Anterior cingulate cortex (tissue), 58 donors: ENCODE measurements at places on chromosomes 3 and 15.

- no peak for DNase-seq
These were observed 59.0 kb upstream of the ACKR4 start for GRCh38 chr3:132538072-132538471.

GRCh38 chr3:154029926-154030325 is 91.3 kb upstream of the ARHGEF26 start:
- no peak for DNase-seq

DNA sequence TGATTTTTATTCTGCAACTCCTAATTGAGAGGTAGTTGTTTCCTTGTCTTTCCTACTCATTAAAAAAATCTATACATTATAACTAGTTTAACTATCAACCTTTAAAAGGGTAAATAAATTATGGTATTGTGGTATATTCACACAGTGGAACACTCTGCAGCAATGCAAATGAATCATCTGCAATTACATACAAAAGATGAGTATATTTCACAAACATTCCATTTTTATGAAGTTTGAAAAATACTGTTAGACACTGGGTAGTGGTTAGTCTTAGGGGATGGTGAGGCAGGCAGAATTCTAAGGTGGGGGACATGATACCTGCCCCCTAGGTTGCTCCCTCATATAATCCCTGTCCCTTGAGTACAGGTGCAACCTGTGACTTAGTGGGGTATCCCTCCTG is 44.0 kb upstream of the MAGI1 start:
- no peak for DNase-seq

- DNase-seq: no peak
These were observed 9.2 kb downstream of the EID1 start for GRCh38 chr15:48887144-48887543.

GRCh38 chr15:90407871-90408317 is 19.9 kb downstream of the IQGAP1 start:
- DNase-seq: no peak

DNA sequence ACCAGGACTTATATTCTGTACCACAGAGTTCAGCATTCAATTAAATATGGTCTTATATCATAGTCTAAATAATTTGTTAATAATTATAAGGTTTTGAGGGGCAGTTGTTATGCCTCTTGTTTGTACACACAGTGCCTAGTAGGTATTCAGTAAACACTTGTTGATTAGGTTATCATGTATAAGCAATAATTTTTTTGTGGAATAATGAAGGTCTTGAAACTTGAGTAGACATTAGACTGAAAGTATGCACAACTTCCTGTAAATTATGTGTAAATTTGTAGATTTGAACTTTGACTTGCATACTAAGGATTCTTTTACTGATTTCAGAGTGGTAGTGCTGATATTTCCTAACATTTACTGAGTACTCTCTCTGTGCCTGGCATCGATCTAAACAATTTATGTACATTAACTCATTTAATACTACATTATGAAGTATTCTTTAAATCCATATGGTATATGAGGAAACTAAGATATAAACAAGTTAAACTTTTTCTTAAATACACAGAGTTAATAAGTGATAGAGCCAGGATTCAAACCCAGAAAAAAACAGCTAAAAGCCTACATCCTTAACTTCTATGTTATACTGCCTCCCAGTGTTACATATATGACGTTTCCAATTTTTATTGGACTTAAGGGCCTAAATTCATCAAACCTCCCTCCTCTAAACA is 65.1 kb downstream of the GLCE start:
- no peak for DNase-seq

DNA sequence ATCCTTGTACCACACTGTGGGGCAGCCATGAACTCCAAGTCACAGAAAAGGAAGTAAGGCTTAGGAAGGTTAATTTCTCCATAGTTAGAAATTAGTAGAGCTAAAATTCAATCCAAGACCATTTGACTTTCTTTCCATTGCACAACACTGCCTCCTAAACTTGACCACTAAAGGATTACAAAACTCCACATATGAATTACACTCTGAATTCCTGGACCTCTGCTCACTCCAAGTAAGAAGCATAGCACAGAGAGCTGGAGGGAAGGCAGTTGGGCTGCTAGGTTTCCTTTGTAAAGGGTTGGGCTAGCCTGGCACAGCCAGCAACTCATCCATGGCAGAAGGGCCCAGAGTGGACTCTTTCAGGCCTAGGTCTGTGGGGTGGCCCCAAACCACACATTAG is 134.4 kb downstream of the MYLK start:
- no peak for DNase-seq
